ENCODE measurements at places on chromosomes 12 and 14.

- DNase-seq, result no peak
Measured at GRCh38 chr12:3727354-3727753, 25.6 kb downstream of the CRACR2A start.

- DNase-seq, result no peak
Measured at GRCh38 chr14:86989285-86989684, 1003.7 kb downstream of the GALC start.

GRCh38 chr12:10136637-10137205 lies 6.7 kb upstream of the CLEC7A start:
- DNase-seq, result no peak

- DNase-seq, result no peak
Measured at GRCh38 chr14:34355584-34356263, 106.3 kb downstream of the SPTSSA start.

DNA sequence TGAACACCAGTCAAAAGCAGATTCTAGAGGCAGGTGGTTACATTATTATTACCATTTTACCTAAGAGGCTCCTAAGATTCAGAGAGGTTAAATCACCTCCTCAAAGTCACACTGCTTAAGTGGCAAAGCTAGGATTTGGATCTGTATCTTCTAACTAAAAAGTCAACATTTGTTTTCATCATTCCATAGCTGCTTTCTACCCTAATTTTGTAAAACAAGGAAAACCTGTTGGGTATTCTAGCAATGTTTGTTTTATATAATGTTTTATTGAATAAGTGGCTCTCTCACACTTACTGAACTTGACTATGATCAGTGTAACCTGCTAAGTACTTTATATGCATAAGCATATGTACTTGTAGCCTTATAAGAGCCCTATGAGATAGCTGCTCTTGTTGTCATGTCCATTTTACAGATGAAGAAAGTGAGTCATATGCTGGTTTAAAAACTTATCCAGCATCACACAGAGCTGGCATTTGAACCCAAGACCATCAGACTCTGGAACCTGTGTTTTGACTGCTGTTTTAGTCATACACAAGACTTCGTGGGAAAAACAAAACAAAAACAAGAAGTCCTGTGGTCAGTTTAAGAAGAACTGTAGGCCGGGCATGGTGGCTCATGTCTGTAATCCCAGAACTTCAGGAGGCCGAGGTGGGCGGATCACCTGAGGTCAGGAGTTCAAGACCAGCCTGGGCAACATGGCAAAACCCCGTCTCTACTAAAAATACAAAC lies 31.7 kb upstream of the EVL start:
- no peak for DNase-seq

DNA sequence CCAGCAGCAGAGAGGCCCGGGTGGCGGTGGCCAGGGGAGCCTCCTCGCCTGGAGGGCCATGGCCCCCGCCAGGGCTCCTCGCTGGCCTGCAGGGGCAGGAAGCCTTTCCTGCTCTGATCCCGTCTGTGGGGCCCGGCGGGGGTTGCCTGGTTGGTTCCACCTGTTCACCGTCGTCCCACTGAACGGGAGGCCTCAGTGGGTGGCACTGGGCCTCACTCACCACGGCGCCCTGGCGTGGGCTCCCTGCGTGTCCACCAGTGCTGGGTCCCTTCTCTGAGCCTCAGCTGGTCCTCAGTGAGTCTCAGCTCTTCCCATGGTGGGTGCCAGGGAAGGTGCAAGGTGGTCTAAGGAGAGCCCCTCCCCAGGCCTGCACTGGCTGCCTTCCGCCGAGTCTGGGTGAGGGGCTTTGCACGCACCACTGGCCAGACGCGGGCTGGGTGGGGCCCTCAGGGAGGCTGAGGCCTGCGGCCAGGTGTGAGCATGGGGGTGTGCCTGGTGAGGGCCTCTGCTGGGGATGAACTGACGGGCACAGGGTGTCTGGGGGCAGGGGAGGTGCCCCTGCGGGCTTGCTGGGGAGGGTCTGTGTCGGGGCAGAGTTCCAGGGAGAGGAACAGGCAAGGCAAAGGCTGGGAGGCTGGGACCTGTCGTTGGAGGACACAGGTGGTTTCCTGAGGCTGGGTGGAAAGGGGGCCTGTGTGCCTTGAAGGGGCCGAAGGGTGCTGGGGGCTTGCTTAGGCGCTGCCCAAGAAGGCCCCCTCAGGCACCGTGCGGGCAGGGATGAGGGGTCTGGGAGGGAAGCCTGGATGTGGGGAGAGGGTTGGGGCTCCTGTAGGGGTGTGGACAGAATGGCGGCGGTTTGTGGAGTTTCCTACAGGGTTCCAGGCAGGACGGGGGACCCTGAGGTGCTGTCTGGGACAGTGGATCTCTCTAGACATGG lies 339.8 kb downstream of the TMEM121 start:
- DNase-seq, result no peak

DNA sequence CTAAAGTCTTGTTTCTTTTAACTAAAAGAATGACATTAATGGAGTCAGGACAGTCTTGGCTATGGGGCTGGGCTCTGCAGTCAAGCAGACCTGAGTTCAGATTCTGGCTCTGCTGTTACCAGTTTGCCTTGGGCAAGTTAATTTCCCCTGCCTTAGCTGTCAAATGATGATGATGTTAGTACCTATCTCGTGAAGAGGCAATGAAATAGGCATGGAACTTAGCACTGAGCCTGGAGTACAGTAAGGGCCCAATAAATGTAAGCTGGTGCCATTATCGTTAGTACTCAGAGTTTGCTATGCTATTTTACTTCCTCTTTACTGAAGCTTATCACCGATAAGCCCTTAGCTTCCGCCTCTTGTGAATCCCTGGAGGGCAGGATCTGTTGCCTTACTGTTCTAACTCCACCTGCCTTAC lies 8.5 kb downstream of the FBXW8 start:
- no peak for DNase-seq

GRCh38 chr12:109255377-109255776 lies 53.7 kb downstream of the FOXN4 start:
- no peak for DNase-seq

DNA sequence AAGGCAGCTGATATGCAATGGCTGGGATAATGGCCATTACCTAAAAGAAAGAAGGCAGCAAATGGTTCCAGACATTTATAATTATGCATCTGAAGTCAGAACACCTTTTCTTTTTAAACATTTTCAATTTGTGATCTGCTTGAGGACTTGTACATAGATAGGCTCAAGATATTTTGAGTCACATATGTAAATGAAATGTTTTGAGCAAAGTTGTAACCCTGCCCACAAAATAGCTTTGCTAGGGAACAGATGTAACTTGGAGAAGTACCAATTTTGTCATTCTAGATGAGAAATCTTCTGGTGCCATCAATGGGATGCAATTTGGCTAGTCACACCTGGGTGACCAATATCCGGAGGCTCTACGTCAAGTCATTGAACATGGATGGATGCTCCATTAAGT lies 123.1 kb downstream of the FLRT2 start:
- DNase-seq, result no peak

GRCh38 chr14:66495218-66496098 lies 9.3 kb downstream of the CCDC196 start:
- peak; percentile 55 for DNase-seq

GRCh38 chr12:113923251-113923650 lies 42.9 kb downstream of the RBM19 start:
- DNase-seq, result no peak

Measured in smooth muscle cell of the brain vasculature (primary cell).